ENCODE measurements at places on chromosomes 12 and 14. TPM values are rescaled to one million over a fixed set of nuclear protein-coding genes. Genes with fewer than 3 reads are reported as not detected.

The C3AR1 gene
- 22.2 TPM for total RNA-seq

The DYNC1H1 gene
- 381 TPM for total RNA-seq

The CLEC4C gene
- not detected for total RNA-seq

The SIX6 gene
- total RNA-seq, result not detected

The DBX2 gene
- total RNA-seq, result not detected

The ALG10B gene
- total RNA-seq, result 3.6 TPM

The PIANP gene
- not detected for total RNA-seq

The C12orf54 gene
- not detected for total RNA-seq

The COL2A1 gene
- total RNA-seq, result not detected

The GALNT4 gene
- 8.3 TPM for total RNA-seq

The PAWR gene
- 17.8 TPM for total RNA-seq

The SLC16A7 gene
- total RNA-seq, result 112 TPM

The ASIC1 gene
- total RNA-seq, result 1.1 TPM
